ENCODE measurements at places on chromosomes 7 and 10.
A peak's percentile ranks its signal among the peaks of the same experiment; 100 is the strongest.

GRCh38 chr7:84088802-84089201 lies 105.8 kb downstream of the SEMA3A start:
- H3K27me3 ChIP-seq: no peaks in the 10 kb centered on the region
- H3K4me3 ChIP-seq: peak overlapping the region; percentile 10
- DNase-seq: no peak
- H3K4me1 ChIP-seq: peaks cover 22% of the 10 kb centered on the region
- H3K36me3 ChIP-seq: peaks cover 17% of the 10 kb centered on the region

DNA sequence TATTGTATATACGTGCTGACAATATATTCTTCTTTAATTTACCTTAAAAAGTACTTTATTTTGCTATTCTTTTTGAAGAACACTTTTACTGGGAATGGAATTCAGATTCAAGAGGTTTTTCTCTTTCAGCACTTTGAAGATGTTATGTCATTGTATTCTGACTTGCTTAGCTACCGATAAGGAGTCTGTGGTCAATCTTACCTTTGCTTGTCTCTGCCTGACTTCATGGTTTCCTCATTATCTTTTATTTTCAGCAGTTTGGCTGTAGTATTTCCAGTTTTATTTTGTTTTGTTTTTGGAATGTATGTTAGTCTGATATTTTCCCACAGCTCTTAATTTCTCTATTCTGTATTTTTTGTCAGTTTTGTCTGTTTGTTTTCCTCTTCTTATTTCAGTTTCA lies 187.9 kb upstream of the SMIM30 start:
- no peaks in the 10 kb centered on the region for H3K4me1 ChIP-seq
- H3K27ac ChIP-seq: no peak overlapping the region
- DNase-seq: no peak

DNA sequence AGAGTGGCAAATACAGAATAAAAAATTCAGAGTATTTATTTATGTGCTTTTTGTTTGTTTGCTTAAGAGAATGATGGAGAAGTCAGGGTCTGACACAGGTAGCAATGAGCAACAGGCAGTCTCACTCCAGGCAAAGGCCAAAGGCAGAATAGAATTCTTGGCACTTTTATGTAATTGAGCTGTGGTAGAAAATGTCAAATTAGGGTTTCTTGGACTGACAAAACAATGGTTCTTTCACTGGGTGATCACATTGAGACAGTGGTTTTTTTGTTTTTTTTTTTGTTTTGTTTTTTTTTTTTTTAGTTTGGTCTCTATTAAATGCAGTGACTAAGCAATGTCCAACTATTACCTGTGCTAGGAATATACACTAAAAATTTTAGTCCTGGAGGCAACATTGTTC lies 27.4 kb downstream of the POM121L12 start:
- H3K27ac ChIP-seq: no peak overlapping the region
- no peak overlapping the region for H3K4me3 ChIP-seq
- no peak for DNase-seq
- H3K36me3 ChIP-seq: no peaks in the 10 kb centered on the region
- no peaks in the 10 kb centered on the region for H3K27me3 ChIP-seq
- no peaks in the 10 kb centered on the region for H3K4me1 ChIP-seq

DNA sequence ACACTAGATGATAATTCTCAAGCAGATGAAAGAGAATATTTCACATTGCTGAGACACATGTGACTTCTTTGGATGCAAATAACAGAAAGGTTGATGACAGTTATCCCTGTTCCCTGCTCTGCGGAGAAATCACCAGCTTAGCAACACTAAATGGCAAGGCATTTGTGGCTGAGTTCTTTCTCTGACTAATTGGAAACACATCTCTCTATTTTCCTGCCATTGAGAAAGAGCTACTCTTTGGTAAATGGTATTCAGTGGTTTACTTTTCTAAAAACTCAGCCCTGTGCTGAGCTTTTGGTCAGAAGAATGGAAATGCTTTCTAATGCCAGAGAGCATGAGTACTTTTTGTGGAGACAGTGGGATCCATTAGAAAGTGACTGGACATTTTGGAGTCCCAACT lies 771.4 kb downstream of the LRMDA start:
- DNase-seq: no peak
- H3K27ac ChIP-seq: no peak overlapping the region
- H3K4me1 ChIP-seq: peaks cover 13% of the 10 kb centered on the region
- peaks cover 4% of the 10 kb centered on the region for H3K36me3 ChIP-seq
- peaks cover 10% of the 10 kb centered on the region for H3K27me3 ChIP-seq
- no peak overlapping the region for H3K4me3 ChIP-seq

GRCh38 chr10:62079885-62080559 lies 178.5 kb downstream of the ARID5B start:
- H3K4me1 ChIP-seq: peaks cover 59% of the 10 kb centered on the region
- H3K4me3 ChIP-seq: no peak overlapping the region
- H3K27ac ChIP-seq: peak overlapping the region; percentile 12
- no peaks in the 10 kb centered on the region for H3K27me3 ChIP-seq

Data from type B pancreatic cell (in vitro differentiated cells).